ENCODE measurements at places on chromosomes 16 and 17. TPM values are rescaled to one million over a fixed set of nuclear protein-coding genes. Genes with fewer than 3 reads are reported as not detected.
A peak's percentile ranks its signal among the peaks of the same experiment; 100 is the strongest.

- no peaks in the 10 kb centered on the region for H3K27me3 ChIP-seq
Observed at GRCh38 chr17:6502871-6503509, 53.4 kb downstream of the PITPNM3 start.

KRTAP4-9 gene
- polyA plus RNA-seq: not detected

GRCh38 chr16:66382966-66383299, 16.4 kb downstream of the CDH5 start:
- no peak overlapping the region for H3K4me3 ChIP-seq
- no peaks in the 10 kb centered on the region for H3K27me3 ChIP-seq
- peaks cover 28% of the 10 kb centered on the region for H3K4me1 ChIP-seq
- no peaks in the 10 kb centered on the region for H3K36me3 ChIP-seq
- peak overlapping the region; percentile 95 for H3K27ac ChIP-seq

RNF43 gene
- 16.4 TPM for polyA plus RNA-seq

KDM6B gene
- 1.6 TPM for polyA plus RNA-seq

IL34 gene
- 0.42 TPM for polyA plus RNA-seq

AOC2 gene
- polyA plus RNA-seq: 0.73 TPM

FLOT2 gene
- 50.7 TPM for polyA plus RNA-seq

NEUROD2 gene
- polyA plus RNA-seq: not detected

SLC47A1 gene
- polyA plus RNA-seq: 0.07 TPM

SSTR5 gene
- polyA plus RNA-seq: not detected

DNA sequence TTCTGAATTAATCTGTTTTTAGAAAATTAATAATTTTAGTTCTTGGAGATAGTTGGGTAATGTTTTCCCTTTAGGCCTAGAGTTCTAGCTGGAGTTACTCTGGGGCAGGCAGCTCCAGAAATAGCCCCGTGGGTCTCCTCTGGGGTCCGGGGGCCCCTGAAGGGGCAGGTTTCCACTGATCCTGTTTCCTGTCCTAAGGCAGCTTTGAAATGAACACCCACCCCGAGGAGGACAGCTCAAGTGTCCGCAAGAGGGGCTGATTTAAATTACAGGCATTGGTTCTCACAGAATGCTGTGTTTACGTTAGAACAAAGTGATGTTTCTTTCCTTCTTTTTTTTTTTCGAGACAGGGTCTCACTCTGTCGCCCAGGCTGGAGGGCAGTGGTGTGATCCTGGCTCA, 23.8 kb downstream of the EEF2K start:
- H3K4me1 ChIP-seq: peaks cover 16% of the 10 kb centered on the region
- DNase-seq: no peak
- no peak overlapping the region for H3K27ac ChIP-seq

RCVRN gene
- polyA plus RNA-seq: not detected

- H3K36me3 ChIP-seq: no peaks in the 10 kb centered on the region
- no peak for DNase-seq
- no peak overlapping the region for H3K4me3 ChIP-seq
- no peak overlapping the region for H3K27ac ChIP-seq
- H3K4me1 ChIP-seq: no peaks in the 10 kb centered on the region
Observed at GRCh38 chr17:27398691-27399090, 57.6 kb upstream of the KSR1 start.

DNA sequence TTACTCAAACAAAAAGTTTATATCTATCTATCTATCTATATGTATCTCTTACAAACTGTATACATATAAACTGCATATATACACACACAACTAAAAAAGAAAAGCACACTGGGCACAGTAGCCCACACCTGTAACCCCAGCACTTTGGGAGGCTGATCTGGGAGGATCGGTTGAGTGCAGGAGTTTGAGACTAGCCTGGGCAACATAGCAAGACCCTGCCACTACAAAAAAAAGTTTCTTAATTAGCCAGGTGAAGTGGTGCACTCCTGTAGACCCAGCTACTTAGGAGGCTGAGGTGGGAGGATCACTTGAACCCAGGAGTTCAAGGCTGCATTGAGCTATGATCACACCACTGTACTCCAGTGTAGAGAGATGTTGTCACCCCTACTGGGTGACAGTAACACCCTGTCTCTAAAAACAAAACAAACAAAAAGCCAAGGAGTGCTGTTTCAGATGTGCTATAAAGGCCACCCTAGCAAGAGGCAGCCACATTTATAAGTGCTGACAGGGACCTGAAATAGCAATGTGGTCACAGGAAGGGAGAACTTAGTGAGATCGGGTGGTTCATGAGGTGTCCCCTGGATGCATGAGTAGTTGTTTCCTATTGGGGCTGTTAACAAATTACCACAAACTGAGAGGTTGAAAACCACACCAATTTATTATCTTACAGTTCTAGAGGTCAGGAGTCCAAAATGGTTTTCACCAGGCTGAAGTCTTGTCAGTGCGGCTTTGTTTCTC, 4.8 kb downstream of the CD2BP2 start:
- DNase-seq: no peak
- H3K27me3 ChIP-seq: no peaks in the 10 kb centered on the region
- no peak overlapping the region for H3K27ac ChIP-seq
- H3K4me3 ChIP-seq: no peak overlapping the region
- peaks cover 34% of the 10 kb centered on the region for H3K36me3 ChIP-seq
- peaks cover 6% of the 10 kb centered on the region for H3K4me1 ChIP-seq

KCNH4 gene
- not detected for polyA plus RNA-seq

OGFOD1 gene
- 47.3 TPM for polyA plus RNA-seq

- no peak overlapping the region for H3K4me3 ChIP-seq
- H3K27ac ChIP-seq: no peak overlapping the region
- H3K27me3 ChIP-seq: no peaks in the 10 kb centered on the region
Observed at GRCh38 chr16:21075252-21075651, 75.4 kb downstream of the DNAH3 start.

KRT13 gene
- polyA plus RNA-seq: 15.2 TPM

GRCh38 chr16:27598931-27599565, 49.1 kb downstream of the KATNIP start:
- DNase-seq: no peak
- H3K27ac ChIP-seq: no peak overlapping the region
- no peaks in the 10 kb centered on the region for H3K4me1 ChIP-seq
- peaks cover 3% of the 10 kb centered on the region for H3K36me3 ChIP-seq

GRCh38 chr17:65942592-65942991, 249.3 kb downstream of the CEP112 start:
- no peaks in the 10 kb centered on the region for H3K27me3 ChIP-seq
- H3K27ac ChIP-seq: no peak overlapping the region

HIC1 gene
- 0.92 TPM for polyA plus RNA-seq

SLC47A2 gene
- 2.2 TPM for polyA plus RNA-seq

- no peak overlapping the region for H3K27ac ChIP-seq
- H3K4me3 ChIP-seq: no peak overlapping the region
- H3K36me3 ChIP-seq: no peaks in the 10 kb centered on the region
- no peak for DNase-seq
- H3K4me1 ChIP-seq: no peaks in the 10 kb centered on the region
Observed at GRCh38 chr17:39755554-39756379, 18.0 kb downstream of the GRB7 start.

- H3K27ac ChIP-seq: no peak overlapping the region
- H3K4me1 ChIP-seq: no peaks in the 10 kb centered on the region
- peaks cover 55% of the 10 kb centered on the region for H3K27me3 ChIP-seq
- no peak for DNase-seq
- no peaks in the 10 kb centered on the region for H3K36me3 ChIP-seq
Observed at GRCh38 chr17:79922116-79922601, 82.9 kb upstream of the CBX4 start.

GRCh38 chr17:10673312-10673711, 16.2 kb upstream of the MYH3 start:
- no peak overlapping the region for H3K27ac ChIP-seq
- no peak overlapping the region for H3K4me3 ChIP-seq
- no peaks in the 10 kb centered on the region for H3K36me3 ChIP-seq

- H3K27me3 ChIP-seq: no peaks in the 10 kb centered on the region
- H3K4me3 ChIP-seq: no peak overlapping the region
- H3K36me3 ChIP-seq: no peaks in the 10 kb centered on the region
Observed at GRCh38 chr17:57442914-57443571, 186.7 kb downstream of the MSI2 start.

CDK10 gene
- polyA plus RNA-seq: 30.6 TPM

GRCh38 chr16:74898659-74899058, 86.3 kb downstream of the WDR59 start:
- peaks cover 10% of the 10 kb centered on the region for H3K4me1 ChIP-seq
- H3K36me3 ChIP-seq: peaks cover 7% of the 10 kb centered on the region
- no peaks in the 10 kb centered on the region for H3K27me3 ChIP-seq
- DNase-seq: no peak

DNA sequence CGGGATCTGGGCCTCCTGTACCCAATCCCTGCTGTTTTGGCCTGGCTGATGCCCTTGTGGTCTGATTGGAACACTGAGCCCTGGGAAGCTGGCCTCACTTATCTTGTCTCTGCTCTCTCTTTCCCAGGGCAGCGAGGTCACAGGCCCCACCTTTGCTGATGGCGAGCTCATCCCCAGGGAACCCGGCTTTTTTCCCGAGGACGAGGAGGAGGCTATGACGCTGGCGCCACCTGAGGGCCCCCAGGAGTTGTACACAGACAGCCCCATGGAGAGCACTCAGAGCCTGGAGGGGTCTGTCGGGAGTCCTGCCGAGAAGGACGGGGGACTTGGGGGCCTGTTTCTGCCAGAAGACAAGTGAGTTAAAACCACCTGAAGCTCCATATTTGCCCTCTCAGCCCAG, 126.0 kb downstream of the RAB11FIP4 start:
- H3K27me3 ChIP-seq: no peaks in the 10 kb centered on the region
- peaks cover 4% of the 10 kb centered on the region for H3K4me1 ChIP-seq
- no peak overlapping the region for H3K27ac ChIP-seq
- DNase-seq: no peak

GPRC5C gene
- polyA plus RNA-seq: 24.2 TPM

GRCh38 chr17:14775731-14776492, 475.0 kb downstream of the HS3ST3B1 start:
- H3K36me3 ChIP-seq: no peaks in the 10 kb centered on the region
- no peaks in the 10 kb centered on the region for H3K27me3 ChIP-seq
- H3K4me3 ChIP-seq: peak overlapping the region; percentile 16
- peak; percentile 83 for DNase-seq
- H3K27ac ChIP-seq: peak overlapping the region; percentile 89

DNA sequence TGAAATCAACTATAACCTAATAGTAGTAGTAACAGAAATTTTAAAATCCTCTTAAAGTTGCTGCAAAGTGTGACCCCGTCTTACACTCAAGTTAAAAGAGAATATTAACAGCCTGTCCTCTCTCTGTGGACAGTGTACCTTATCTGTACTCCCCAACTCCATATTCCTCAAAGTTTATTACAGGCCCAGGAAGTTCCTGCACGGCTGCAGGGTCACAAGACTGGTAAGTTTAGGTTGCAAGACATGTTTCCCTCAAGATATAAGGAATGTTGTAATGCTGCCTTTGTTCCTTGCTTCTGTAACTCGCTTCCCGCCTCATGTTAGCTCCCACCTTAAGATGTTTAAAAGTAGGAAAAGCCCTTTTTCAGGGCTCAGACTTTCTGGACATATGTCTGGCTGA, 72.2 kb downstream of the ITFG1 start:
- H3K27ac ChIP-seq: no peak overlapping the region
- no peaks in the 10 kb centered on the region for H3K27me3 ChIP-seq
- DNase-seq: no peak
- no peak overlapping the region for H3K4me3 ChIP-seq
- H3K36me3 ChIP-seq: no peaks in the 10 kb centered on the region

KIF2B gene
- not detected for polyA plus RNA-seq

GRCh38 chr16:81608523-81609209, 164.1 kb downstream of the CMIP start:
- H3K27ac ChIP-seq: no peak overlapping the region
- peaks cover 9% of the 10 kb centered on the region for H3K36me3 ChIP-seq
- no peaks in the 10 kb centered on the region for H3K27me3 ChIP-seq
- no peak for DNase-seq
- H3K4me1 ChIP-seq: peaks cover 39% of the 10 kb centered on the region

DNA sequence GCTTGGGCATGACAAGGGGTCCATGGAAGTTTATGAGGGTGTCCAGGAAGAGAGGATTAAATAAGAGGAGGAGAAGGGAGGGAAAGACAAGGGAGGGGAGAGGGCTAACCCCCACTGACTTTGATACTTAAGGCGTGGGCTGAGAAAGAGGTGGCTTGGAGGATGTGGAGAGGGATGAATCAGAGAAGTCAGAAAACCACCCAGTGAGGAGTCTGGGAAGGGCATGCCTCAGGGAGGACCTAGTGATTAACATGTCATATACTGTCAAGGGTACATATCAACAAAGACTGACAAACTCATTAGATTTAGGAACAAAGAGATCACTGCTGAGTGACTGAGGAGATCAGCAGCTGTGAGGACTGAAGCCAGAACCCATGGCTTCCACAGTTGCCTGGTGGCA, 145.4 kb downstream of the IRX5 start:
- no peaks in the 10 kb centered on the region for H3K4me1 ChIP-seq
- H3K36me3 ChIP-seq: no peaks in the 10 kb centered on the region
- H3K4me3 ChIP-seq: no peak overlapping the region
- no peak overlapping the region for H3K27ac ChIP-seq
- no peaks in the 10 kb centered on the region for H3K27me3 ChIP-seq
- DNase-seq: no peak

ERN2 gene
- not detected for polyA plus RNA-seq

CTRB2 gene
- polyA plus RNA-seq: not detected

- H3K27ac ChIP-seq: no peak overlapping the region
- H3K4me1 ChIP-seq: no peaks in the 10 kb centered on the region
- H3K4me3 ChIP-seq: no peak overlapping the region
Observed at GRCh38 chr16:80518436-80518835, 22.4 kb upstream of the DYNLRB2 start.

DNA sequence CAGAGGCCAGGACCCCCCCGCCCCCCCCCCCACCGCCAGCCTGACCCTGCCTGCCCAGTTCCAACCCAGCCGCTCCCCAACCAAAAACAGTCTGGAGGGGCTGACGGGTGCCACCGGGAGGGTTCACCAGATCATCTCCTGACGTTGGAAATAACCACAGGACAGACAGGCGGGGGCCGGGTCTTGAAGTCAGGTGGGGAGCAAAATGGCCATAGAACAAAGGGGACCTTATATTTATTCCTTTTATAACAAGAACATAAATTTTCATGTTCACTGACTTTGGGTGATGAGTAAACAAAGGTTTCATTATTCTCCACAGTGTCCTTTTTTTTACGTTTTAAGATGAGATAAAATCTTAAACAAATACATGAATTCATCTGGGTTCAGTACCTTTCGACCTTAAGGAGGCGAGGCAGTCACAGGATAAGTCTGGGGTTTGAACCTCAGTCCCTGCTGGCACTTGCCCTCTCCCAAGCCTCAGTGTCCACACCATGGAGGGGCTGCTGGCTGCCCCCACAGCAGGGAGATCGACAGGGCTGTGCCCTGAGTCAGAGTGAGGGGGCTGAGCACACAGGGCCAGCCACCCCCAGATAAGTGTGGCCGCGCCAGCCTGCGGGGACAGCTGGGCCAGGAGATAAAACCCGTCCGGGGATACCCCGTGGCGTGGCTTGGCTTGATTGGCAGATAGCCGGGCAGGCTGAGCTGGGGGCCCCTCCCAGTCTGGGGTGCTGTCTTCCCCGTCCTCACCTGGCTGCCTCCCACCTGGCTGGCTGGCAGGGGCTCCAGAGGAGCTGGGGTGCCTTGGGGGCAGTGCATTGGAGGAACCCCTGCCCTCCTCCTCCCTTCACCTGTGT, 15.0 kb downstream of the SLC7A5 start:
- peaks cover 64% of the 10 kb centered on the region for H3K36me3 ChIP-seq
- H3K27ac ChIP-seq: peak overlapping the region; percentile 96
- peak overlapping the region; percentile 19 for H3K4me3 ChIP-seq
